ENCODE measurements at places on chromosomes 1 and 21. TPM values are rescaled to one million over a fixed set of nuclear protein-coding genes. Genes with fewer than 3 reads are reported as not detected.
A peak's percentile ranks its signal among the peaks of the same experiment; 100 is the strongest.

- DNase-seq = no peak
Observed at GRCh38 chr1:55503663-55504305, 288.6 kb upstream of the USP24 start.

GRCh38 chr1:111420377-111420776 is 7.2 kb downstream of the OVGP1 start:
- DNase-seq = no peak

DNA sequence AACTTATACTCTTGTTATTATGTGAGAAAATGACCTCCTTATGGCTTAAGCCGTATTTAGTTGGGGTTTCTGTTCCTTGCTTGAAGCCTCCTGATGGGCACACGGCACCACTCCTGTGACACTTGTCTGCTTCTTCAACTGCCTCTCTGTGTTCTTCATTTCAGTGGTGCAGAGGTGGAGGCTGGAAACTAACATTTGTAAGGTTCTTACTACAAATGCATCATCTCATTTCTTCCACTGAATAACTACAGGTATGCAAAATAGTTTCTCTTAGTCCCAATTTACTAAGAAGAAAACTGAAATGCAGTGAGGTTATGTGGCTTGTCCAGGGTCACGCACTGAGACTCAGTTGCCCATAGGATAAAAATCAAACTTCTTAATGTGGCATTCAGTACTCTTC is 23.6 kb upstream of the ZNF362 start:
- no peak for DNase-seq

- peak; percentile 70 for DNase-seq
Observed at GRCh38 chr1:228280961-228281591, 73.2 kb downstream of the OBSCN start.

- DNase-seq = peak; percentile 85
Observed at GRCh38 chr1:155086128-155086741, 7.6 kb downstream of the EFNA3 start.

The NBPF4 gene
- not detected for total RNA-seq

Data from cardiac septum (tissue), 1 donor.